Activated CD8-positive, alpha-beta memory T cell treated with anti-CD3 and anti-CD28 coated beads for 4 hours (primary cell): ENCODE measurements at places on chromosomes 3 and 15.

DNA sequence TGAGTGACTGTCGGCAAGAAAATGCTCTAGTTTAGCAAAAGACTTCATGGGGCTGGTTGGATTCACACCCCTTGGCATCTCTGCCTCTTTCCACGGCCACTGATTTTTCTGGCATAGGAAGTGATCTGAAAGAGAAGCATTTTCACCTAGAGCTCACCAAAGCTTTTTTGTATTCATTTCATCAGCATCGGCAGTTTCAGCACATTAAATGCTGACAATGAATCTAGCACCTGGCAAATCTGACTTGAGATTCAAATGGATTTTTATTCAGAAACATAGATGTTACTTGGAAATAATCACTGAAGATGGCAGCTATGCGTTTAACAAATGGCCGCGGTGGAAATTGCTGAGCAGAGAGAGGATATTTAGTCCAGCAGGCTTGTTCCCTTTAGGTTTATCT lies 155.9 kb downstream of the MEIS2 start:
- DNase-seq = no peak

- DNase-seq = no peak
Observed at GRCh38 chr3:120745466-120745865, 2.9 kb downstream of the GTF2E1 start.

- no peak for DNase-seq
Observed at GRCh38 chr3:99863588-99863987, 45.9 kb downstream of the CMSS1 start.

DNA sequence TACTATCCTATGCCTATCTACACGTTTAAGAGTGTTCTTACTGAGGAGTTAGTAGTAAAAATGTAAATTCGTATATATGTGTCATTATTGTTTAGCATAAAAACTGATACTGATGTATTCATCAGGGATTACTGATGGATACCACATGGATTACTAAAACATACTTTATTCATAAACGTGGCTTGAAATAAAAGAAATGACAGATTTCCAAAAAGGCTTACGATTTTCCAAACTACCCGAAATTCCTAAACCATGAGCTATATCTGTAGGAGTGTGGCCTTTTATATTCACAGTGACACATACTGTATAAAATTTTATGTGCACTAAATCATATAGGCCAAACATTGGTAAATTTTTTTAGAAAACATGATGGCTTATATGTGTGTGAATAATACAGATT lies 6.9 kb downstream of the TSC22D2 start:
- DNase-seq = no peak

DNA sequence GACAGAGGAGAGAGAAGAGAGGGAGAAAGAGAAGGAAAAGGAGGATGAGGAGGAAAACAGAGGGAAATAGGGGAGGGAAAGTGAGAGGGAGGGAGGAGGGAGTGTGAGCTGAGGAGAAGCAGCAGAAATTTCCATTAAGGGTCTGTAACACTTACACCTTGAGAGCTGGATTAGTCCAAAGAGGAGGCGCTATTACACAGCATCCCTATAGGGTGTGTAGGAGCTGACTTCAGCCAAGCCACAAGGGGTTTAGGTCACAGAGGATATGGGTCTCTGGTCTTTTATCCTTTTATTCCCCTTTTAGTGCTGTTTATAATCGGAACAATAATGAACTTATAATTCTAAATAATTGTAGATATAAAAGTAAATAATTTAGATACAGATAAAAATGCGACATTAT lies 230.4 kb downstream of the GABRG3 start:
- no peak for DNase-seq

GRCh38 chr3:187401856-187402255 lies 33.7 kb downstream of the RTP4 start:
- DNase-seq = no peak

GRCh38 chr15:37995461-37996347 lies 61.3 kb downstream of the TMCO5A start:
- DNase-seq = no peak

DNA sequence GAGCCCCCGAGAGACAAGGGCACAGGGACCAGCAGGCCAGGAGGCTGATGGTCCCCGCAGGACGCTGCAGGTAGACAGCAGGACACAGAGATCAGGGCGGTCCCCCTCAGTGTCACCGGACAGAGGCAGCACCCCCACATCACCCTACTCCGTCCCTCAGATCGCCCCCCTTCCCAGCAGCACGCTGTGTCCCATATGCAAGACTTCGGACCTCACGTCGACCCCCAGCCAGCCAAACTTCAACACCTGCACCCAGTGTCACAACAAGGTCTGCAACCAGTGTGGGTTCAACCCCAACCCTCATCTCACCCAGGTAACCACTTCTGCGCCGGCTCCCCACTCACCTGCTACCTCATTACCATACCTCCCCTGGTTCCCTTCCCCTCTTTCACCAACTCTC lies 49.1 kb upstream of the APEH start:
- no peak for DNase-seq

DNA sequence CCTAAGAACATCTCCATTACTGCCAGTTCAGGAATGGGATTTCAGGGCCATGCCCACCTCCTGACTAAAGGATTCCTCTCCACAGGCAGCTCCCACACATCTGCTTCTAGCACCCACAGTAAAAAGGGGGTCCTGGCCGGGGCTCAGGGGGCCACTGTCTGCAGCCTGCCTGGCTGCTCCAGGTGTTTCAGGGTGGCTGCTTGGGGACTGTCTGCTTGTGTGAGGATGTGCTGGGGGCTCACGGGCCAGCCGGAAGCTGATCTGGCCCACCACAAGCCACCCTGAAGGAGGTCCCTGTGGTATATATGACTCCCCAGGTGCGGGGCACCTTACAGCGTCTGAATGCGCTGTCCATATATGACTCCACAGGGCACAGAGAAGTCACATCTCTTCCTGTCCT lies 135.4 kb downstream of the NSMCE3 start:
- DNase-seq = no peak

GRCh38 chr3:18061737-18062656 lies 319.6 kb upstream of the TBC1D5 start:
- no peak for DNase-seq

- DNase-seq = no peak
Observed at GRCh38 chr3:67804089-67804488, 149.7 kb upstream of the SUCLG2 start.

GRCh38 chr15:96072821-96073220 lies 257.7 kb upstream of the NR2F2 start:
- no peak for DNase-seq

GRCh38 chr3:133573054-133573628 lies 345 bp upstream of the CDV3 start:
- peak; percentile 100 for DNase-seq

GRCh38 chr15:82133251-82133650 lies 87.4 kb upstream of the MEX3B start:
- no peak for DNase-seq

DNA sequence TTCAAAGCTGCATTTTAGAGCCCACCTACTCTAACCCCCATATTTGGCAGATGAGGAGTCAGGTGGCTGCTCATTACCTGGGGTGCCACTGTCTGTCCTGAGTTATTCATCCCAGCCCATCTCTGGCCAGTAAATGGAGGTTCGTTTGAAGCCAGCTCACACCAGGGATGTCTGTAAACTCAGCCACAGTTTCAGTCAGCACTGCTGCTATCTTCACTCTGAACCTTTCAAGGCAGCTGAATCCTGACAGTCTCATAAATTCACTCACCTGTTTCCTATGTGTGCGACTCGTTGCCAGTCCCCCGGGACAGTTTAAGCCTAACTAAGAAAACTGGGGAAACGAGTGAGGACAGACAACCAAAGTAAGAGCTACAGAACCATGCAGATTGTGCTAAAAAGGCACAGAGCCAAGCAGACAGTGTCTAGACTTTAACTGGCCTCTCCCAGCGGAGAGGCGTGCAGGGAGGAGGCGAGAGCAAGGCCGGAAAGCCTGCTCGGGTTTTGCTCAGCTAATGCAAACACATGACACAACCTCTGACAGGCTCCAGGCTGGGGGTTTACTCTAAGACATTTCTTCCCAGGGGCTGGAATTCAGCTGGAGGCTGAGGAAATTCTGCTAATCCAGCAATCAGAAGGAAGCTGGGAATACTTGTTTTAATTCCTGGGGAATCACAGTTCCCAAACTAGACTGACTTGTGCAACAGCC lies 12.0 kb downstream of the FSTL1 start:
- no peak for DNase-seq

- DNase-seq = no peak
Observed at GRCh38 chr3:8050283-8050682, 451.3 kb upstream of the LMCD1 start.

- DNase-seq = no peak
Observed at GRCh38 chr15:78502641-78503040, 4.7 kb upstream of the HYKK start.

DNA sequence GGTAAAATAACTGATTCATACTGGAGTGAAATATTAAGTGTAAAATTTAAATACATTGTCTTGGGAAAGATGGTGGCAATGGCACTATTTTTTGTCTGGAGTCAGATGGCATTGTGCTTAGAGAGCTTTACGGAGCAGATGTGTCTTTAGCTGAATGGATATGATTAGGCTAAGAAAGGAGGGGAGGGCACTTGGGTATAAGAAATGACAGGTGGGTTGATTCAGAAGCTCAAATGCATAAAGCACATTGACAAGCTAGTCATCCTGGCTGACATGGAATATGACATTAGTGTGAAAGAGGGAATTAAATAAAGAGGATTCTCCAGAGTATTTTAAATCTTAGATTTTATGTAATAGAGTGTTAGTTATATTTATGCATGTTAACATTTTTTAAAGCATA lies 570.1 kb upstream of the CBLB start:
- no peak for DNase-seq

- DNase-seq = no peak
Observed at GRCh38 chr3:181687190-181687589, 24.5 kb upstream of the SOX2 start.

- no peak for DNase-seq
Observed at GRCh38 chr3:45599984-45600650, 5.6 kb downstream of the LIMD1 start.

DNA sequence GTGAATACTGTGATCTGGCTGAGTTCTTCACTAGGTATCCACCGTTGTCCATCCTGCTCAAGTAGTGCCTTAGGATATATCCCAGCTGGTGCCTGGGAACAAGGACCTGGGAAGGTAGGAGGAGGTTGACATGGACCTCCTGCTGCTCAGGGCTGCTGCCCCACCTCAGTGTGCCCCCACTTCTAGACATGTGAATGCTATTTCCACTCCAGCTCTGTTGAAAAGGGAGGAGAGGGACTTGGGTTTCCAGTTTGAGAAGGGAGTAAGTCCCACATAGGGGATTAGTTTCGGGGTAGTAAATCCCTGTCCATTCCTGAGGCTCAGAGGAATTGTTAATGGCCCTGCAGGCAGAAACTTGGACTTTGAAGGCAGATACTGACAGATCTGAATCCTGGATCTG lies 32.9 kb upstream of the ETV5 start:
- DNase-seq = no peak

DNA sequence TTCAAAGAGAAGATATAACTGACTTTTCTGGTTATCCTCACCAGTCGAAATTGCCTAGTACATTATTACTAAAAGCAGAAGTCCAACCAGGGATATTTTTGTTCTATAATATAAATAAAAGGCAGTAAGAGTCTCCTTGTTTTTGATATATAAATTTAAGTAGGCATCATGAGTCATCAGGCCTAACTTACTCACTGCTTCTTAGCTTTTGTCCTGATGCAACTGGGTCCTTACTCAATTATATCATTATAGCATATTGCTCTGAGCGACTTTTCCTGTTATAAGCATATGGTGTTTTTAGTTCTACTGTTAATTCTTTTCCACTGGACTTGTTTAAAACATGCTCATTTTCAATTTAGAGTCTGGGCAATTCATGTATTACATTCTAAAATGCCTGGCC lies 910.1 kb downstream of the MCTP2 start:
- DNase-seq = no peak
